ENCODE measurements at places on chromosomes 1 and 21.

DNA sequence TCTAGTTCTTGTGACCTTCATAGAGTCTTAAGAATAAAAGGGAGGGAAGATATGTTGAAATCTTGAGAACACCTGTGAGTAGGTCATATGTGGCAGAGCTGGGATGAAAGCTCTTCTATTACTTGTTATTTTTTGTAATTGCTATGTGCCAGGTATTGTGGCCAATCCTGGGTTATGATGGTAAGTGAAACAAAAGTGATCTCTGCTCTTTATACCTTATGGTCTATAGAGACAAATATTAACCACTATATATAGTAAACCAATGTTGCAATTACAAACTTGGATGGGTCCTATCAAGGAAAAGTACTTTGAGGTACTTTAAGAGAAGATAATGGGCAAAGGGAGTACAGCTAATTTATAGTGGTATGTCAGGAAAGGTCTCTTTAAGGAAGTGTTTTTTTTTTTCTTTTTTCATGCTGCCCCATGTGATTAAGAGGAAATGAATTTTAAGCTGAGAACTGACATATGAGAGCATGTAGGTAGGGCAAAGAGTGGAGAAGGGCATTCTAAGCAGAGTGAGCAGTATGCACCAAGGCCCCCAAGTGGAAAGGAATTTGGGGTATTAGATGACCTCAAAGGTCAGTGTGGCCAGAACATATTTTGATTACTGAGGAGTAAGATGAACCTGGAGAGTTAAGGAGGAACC lies 43.3 kb downstream of the POU2F1 start:
- no peak for DNase-seq

DNA sequence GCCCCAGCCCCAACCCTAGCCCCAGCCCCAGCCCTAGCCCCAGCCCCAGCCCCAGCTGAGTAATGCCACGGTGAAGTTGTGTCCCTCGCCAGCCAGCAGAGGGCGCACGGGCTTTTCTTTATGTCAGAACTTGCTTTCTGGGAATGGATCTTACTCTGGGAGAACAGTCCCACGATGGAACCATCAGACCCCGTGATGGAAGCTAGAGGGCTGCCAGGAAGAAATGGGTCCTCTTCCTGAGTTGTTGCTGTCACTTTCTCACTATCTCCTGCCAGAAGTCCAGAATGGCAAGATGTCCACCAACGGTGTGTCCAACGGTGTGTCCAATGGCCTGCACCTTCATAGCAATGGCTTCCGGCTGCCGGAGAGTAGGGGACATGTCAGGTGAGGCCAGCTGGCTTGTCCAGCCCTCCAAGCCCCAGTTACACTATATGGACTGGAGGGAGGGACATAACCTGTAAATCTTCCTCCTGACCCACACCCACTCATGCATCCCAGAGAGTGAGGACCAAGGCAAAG lies 25.1 kb upstream of the TMEM222 start:
- peak; percentile 64 for DNase-seq

DNA sequence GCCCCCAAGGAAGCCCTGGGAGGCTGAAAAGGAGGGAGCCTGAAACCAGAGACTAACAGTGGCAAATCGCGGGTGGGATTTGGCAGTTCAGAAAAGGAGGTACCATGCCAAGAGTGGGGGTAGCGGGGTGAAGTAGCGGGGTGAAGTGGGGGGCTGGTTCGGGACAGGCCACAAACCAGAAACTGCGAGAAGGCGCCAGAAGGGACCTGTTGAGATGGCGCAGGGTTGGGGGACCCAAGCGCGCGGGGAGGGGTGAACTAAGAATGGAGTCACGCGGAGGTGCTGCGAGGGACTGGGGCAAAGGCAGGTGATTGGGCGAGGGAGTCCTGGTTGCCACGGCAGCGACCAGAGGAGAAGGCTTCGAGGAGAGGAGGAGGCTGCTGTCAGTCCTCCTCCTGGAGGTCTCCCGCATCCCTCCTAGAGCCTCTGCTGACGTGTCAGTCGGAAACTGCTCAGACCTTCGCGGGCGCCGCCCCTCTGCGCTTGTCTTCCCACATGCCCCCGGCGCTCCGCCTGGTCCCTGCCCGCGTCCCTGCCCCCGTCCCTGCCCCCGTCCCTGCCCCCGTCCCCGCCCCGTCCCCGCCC lies 438 bp upstream of the MIA3 start:
- DNase-seq, result peak; percentile 86

DNA sequence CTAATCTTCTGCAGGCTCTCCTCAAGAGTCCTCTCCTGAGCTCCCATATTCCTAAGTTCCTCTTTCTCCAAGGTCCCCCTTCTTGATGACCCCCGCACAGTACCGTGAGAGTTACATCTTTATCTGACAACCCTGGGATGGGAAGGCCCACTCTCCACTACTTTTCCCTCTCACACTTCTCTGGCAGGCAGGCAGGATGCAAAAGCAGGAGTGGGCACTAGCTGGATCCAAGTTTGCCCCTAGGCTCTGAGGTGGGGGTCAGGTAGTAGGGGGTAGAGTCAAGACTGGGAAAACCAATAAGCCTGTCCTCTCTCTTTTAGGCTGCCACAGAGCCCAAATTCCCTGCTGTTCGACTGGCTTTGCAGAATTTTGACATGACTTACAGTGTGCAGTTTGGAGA lies 3.9 kb downstream of the NSUN4 start:
- DNase-seq, result no peak

DNA sequence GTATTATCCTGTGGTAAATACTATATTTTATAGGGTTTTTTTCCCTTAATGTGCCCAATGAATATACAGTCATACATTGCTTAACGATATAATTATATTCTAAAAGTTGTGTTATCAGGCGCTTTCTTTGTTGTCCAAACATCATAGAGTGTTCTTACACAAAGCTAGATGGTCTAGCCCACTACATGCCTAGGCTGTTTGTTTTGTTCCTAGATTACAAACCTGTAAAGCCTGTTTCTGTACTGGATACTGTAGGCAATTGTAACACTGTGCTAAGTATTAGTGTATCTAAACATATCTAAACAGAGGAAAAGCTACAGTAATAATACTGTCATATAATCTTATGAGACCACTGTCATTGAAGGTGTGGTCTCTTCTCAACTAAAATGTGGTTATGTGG lies 242.6 kb upstream of the C1orf105 start:
- DNase-seq, result no peak
